ENCODE measurements at places on chromosomes 12 and 14. TPM values are rescaled to one million over a fixed set of nuclear protein-coding genes. Genes with fewer than 3 reads are reported as not detected.

NINJ2 gene
- 19.3 TPM for total RNA-seq

KRT85 gene
- total RNA-seq = not detected

HHIPL1 gene
- total RNA-seq = 0.48 TPM

PTCSC3 gene
- total RNA-seq = not detected

NFATC4 gene
- 76.3 TPM for total RNA-seq

DNA sequence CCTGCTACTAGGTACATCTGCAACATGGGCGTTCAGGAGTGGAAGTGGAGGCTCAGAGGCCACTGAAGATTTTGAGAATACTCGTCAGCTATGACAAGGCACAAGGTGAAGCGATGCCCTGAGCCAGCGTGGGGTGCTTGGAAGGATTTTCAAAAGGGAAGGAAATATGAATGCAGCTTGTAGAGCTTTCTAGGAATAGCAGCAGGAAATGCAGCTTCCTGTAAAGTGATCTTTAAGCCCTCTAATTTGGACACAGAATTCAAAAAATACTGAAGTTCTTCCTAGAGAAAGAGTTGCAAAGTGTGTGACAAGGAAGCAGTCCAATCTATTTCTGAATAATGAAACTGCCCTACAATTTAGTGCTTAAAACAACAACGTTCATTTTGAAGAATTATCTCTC lies 13.2 kb upstream of the C1S start:
- H3K4me1 ChIP-seq = no peaks in the 10 kb centered on the region
- H3K27ac ChIP-seq = no peak overlapping the region
- H3K4me3 ChIP-seq = no peak overlapping the region
- H3K36me3 ChIP-seq = no peaks in the 10 kb centered on the region

- no peak for DNase-seq
- no peaks in the 10 kb centered on the region for H3K27me3 ChIP-seq
- H3K36me3 ChIP-seq = no peaks in the 10 kb centered on the region
Observed at GRCh38 chr14:95395098-95395737, 75.5 kb upstream of the CLMN start.

DNA sequence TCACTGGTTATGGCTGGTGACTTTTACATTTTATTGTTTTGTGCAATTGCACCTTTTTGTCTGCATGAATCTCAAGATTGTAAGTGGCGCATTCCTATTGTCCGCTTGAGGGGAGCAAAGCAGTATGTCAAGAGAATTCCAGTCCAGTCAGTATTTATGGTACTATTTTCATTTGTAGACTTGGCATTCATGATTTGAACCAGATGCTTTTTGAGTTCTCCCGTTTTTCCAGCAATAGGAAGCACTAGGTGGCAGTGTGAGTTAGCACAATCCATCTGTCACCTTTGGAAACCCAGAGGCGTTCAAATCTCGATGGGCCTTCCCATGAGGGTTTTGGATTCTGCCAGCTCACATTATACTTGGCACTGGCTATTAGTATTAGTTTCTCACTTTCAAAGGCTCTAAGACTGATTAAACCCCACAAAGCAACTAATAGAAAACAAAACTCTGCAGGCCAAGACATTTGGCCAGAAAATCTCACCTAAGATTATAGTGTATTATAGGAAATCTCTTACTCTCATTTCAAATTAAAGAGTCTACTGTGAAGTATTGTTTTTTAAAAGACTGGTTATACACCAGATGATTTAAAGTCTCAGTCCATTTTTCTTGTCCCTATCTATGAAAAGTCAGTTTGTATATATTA lies 2.2 kb downstream of the DACT1 start:
- H3K36me3 ChIP-seq = no peaks in the 10 kb centered on the region
- H3K4me3 ChIP-seq = no peak overlapping the region
- no peaks in the 10 kb centered on the region for H3K4me1 ChIP-seq
- peaks cover 48% of the 10 kb centered on the region for H3K27me3 ChIP-seq

GRCh38 chr14:23605931-23606585 lies 27.5 kb upstream of the JPH4 start:
- H3K36me3 ChIP-seq = no peaks in the 10 kb centered on the region
- H3K27ac ChIP-seq = no peak overlapping the region
- H3K4me1 ChIP-seq = peaks cover 13% of the 10 kb centered on the region
- no peaks in the 10 kb centered on the region for H3K27me3 ChIP-seq
- H3K4me3 ChIP-seq = no peak overlapping the region
- no peak for DNase-seq

- no peaks in the 10 kb centered on the region for H3K4me1 ChIP-seq
- H3K27ac ChIP-seq = no peak overlapping the region
- H3K4me3 ChIP-seq = no peak overlapping the region
- no peaks in the 10 kb centered on the region for H3K27me3 ChIP-seq
- DNase-seq = no peak
Observed at GRCh38 chr12:33156042-33156441, 259.5 kb upstream of the PKP2 start.

- DNase-seq = no peak
- H3K27me3 ChIP-seq = no peaks in the 10 kb centered on the region
- H3K4me3 ChIP-seq = no peak overlapping the region
- H3K4me1 ChIP-seq = no peaks in the 10 kb centered on the region
- no peaks in the 10 kb centered on the region for H3K36me3 ChIP-seq
Observed at GRCh38 chr14:97095269-97095668, 298.1 kb downstream of the VRK1 start.

DNA sequence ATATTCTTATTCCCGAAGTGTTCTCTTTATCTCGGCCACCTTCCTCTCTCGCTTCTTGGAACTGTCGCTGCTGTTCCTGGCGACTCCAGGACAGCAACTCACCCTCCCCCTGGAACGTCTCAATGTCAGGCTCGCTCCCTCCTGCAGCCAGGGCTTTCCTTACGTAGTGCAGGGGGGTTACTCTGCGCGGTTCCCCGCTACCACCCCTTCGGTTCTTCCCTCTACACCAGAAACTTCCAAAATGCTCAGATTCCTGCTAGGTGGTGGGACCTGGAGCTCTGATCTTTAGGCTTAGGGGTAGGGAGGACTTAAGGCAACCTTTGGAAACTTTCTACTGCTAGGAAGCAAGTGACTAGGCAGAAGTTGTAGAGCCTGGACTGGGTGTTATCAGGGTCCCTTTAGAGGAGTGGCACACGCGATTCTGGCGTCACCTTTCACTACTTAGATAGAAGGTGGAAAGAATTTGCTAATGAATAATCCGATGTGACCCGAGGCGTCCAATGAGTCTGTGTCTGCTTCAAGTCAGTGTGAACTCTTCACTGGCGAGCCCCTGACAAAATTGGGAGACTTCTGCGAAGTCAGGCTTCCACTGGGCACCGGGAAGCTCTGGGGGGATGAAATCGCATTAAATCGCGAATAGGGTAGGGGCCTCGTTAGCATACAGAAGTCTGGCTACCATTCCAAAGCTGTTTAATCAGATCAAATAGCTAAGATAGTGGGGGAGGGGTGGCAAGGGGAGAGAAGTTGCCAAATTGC lies 900 bp upstream of the DPF3 start:
- H3K27ac ChIP-seq = no peak overlapping the region
- H3K4me3 ChIP-seq = peak overlapping the region; percentile 44
- DNase-seq = no peak
- H3K36me3 ChIP-seq = no peaks in the 10 kb centered on the region
- 0 out of 2 replicates have a peak, but pooled peaks cover 11% of the 10 kb centered on the region for H3K4me1 ChIP-seq

- DNase-seq = no peak
- H3K4me1 ChIP-seq = peaks cover 11% of the 10 kb centered on the region
- no peak overlapping the region for H3K27ac ChIP-seq
- no peaks in the 10 kb centered on the region for H3K27me3 ChIP-seq
- H3K36me3 ChIP-seq = no peaks in the 10 kb centered on the region
Observed at GRCh38 chr12:13044906-13045299, 722 bp downstream of the FAM234B start.

DNA sequence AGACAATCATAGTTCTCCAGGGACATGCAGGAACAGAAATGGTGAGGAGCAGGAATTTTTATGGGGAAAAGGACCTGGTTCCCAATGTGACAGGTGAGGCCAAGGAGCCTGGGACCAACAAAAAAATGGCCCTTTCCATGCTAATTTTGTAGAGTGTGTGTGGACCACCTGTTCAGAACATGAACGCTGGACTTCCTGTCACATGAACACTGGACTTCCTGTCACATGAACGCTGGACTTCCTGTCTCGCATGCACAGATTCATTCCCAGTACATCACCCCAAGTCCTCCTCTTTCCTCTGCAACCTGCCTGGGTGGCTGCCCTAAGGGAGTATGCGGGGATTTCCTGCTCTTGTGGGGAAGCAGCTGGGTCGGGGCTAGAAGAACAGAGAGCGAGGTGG lies 10.1 kb downstream of the FGF6 start:
- no peaks in the 10 kb centered on the region for H3K36me3 ChIP-seq
- peaks cover 97% of the 10 kb centered on the region for H3K27me3 ChIP-seq
- no peaks in the 10 kb centered on the region for H3K4me1 ChIP-seq
- H3K27ac ChIP-seq = no peak overlapping the region

DNA sequence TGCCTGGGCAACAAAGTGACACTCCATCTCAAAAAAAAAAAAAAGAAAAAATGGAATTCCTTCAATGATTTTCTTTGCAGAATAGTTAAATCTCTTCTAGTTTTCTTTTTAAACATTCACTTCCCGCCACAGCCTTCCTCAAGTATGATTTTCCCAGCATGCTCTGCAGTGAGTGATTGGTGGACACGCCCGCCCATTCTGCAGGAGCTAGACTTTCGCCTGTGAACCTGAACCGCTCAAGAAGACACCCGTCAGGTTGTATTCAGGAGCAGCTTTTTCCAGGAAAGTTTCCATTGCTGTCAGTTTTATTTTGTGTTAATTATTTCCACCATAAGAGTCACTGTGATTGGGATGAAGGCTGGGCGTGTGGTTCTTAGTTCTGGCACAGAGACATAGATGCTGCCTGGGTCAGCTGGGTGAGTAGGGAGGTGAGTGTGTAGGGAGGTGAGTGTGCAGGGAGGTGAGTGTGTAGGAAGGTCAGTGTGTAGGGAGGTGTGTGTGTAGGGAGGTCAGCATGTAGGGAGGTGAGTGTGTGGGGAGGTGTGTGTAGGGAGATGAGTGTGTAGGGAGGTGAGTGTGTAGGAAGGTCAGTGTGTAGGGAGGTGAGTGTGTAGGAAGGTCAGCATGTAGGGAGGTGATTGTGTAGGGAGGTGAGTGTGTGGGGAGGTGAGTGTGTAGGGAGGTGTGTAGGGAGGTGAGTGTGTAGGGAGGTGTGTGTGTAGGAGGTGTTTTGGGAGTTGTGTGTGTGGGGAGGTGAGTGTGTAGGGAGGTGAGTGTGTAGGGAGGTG lies 76.2 kb downstream of the KIF26A start:
- H3K4me1 ChIP-seq = no peaks in the 10 kb centered on the region
- no peaks in the 10 kb centered on the region for H3K36me3 ChIP-seq
- peaks cover 83% of the 10 kb centered on the region for H3K27me3 ChIP-seq
- no peak overlapping the region for H3K4me3 ChIP-seq
- no peak for DNase-seq

DNA sequence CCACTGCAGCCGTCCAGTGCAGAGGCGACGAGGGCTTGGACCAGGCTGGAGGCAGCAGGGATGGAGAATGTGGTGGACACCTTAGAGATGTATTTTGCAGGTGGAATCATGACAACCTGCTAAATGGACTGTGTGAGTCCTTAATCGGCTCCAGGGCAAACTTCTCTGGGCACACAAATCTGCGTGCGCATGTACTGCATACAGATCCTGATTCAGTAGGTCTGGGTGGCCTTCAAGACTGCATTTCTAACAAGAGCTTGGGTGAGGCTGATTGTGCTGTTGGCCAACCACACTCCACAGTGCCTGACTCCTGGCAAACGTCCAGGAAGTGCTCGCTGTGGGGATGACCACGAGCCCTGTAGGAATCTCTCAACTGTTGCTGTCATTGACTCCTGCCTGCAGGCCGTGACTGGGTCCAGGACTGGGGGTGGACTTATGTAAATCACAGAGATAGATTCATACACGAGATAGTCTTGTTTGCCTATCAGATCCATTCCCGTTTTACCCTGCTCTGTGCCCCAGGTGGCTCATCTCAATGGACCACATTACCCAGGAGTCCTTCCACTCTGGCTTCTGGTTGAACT lies 27.2 kb downstream of the JDP2 start:
- H3K36me3 ChIP-seq = 0 out of 2 replicates have a peak, but pooled peaks cover 14% of the 10 kb centered on the region
- peaks cover 96% of the 10 kb centered on the region for H3K4me1 ChIP-seq
- H3K4me3 ChIP-seq = no peak overlapping the region
- DNase-seq = peak; percentile 94

GRCh38 chr14:22699801-22700564 lies 55.8 kb upstream of the OR6J1 start:
- H3K27ac ChIP-seq = peak overlapping the region; percentile 68
- H3K4me1 ChIP-seq = peaks cover 23% of the 10 kb centered on the region
- H3K4me3 ChIP-seq = no peak overlapping the region
- no peaks in the 10 kb centered on the region for H3K36me3 ChIP-seq
- peak; percentile 79 for DNase-seq

DNA sequence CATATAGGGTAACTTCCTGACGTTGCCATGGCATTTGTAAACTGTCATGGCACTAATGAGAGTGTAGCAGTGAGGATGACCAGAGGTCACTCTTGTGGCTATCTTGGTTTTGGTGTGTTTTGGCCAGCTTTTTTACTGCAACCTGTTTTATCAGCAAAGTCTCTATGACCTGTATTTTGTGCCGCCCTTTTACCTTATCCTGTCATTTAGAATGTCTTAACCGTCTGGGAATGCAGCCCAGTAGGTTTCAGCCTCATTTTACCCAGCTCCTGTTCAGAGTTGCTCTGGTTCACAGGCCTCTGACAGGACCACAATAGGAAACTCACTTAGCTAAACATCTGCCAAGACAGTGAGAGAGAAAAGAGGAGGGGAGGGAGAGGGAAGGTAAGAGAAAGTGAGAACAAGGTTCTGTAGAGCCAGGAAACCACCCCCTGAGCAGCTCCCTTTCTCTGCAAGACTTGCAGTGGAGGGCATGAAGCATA lies 64.8 kb upstream of the PLEKHG3 start:
- no peaks in the 10 kb centered on the region for H3K36me3 ChIP-seq
- peaks cover 34% of the 10 kb centered on the region for H3K4me1 ChIP-seq
- no peak overlapping the region for H3K4me3 ChIP-seq
- peak overlapping the region; percentile 59 for H3K27ac ChIP-seq
- no peaks in the 10 kb centered on the region for H3K27me3 ChIP-seq

DNA sequence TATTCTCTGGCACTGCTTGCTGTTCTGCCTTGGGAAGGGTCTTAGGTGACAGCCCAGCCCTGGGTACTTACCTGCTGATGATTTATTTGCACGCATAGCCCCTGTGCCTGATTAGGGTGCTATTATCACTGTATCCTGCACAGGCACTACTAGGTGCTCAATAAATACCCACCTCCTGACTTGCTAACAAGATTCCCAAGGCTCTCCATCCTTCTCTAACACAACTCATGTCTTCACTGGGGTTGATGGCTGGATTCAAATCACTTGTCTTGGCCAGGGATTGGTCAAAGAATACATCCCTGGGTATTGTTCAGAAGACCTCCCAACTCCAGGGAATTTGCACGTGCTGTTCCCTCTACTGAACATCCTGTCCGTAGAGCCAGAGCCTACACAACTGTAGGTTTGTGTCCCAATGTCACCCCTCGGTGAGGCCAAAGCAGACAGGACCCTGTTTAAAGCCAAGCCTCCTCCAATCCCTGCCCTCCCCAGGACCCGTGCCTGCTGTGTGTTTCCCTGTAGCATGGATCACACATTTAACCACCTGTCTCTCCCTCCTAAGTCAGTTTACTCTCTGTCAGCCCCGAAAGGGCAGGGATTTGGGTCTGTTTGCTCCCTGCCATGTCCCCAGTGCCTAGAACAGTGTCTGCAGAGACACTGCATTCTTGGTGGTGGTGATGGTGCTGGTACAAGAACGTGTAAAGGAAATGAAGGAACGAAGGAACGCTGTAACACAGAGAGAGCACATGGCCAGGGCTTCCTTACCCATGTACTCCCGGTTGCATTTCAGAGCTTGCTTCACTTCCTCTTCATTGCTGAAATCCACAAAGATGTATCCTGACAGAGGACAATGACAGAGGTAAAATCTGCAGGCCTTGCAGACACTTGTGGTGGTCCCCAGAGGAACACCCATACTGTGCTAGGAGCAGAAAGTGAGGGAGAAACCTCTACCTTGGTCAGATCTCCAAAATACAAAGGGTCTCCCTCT lies 16.5 kb downstream of the RBM19 start:
- H3K4me1 ChIP-seq = no peaks in the 10 kb centered on the region
- H3K36me3 ChIP-seq = peaks cover 4% of the 10 kb centered on the region
- no peak for DNase-seq
- H3K27ac ChIP-seq = no peak overlapping the region
- H3K4me3 ChIP-seq = no peak overlapping the region
